ENCODE measurements at places on chromosomes 7 and 10.

- DNase-seq, result no peak
Observed at GRCh38 chr7:99021941-99022560, 121.9 kb downstream of the SMURF1 start.

- DNase-seq, result no peak
Observed at GRCh38 chr7:45400680-45401079, 173.5 kb upstream of the ADCY1 start.

- no peak for DNase-seq
Observed at GRCh38 chr10:124131172-124131571, 37.8 kb upstream of the CHST15 start.

DNA sequence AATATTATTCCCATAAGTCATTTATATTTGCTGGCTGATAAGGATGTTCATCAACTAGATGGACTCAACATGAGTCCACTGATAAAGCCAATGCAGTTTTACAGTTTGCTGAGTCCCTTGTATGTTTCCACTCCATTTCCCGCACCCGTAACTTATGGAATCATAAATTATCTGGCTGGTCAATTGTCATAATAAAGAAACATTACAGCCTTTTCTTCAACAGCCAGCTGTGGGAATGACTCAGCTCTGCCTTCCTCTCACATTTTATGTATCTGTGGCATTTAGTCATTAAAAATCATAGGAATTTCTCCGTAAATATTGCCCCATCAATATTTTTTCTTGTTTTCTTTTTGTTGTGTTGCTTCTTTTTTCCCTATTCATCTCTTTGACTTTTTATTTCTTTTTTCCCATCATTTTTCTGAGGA lies 22.3 kb upstream of the TMEM26 start:
- DNase-seq, result no peak

DNA sequence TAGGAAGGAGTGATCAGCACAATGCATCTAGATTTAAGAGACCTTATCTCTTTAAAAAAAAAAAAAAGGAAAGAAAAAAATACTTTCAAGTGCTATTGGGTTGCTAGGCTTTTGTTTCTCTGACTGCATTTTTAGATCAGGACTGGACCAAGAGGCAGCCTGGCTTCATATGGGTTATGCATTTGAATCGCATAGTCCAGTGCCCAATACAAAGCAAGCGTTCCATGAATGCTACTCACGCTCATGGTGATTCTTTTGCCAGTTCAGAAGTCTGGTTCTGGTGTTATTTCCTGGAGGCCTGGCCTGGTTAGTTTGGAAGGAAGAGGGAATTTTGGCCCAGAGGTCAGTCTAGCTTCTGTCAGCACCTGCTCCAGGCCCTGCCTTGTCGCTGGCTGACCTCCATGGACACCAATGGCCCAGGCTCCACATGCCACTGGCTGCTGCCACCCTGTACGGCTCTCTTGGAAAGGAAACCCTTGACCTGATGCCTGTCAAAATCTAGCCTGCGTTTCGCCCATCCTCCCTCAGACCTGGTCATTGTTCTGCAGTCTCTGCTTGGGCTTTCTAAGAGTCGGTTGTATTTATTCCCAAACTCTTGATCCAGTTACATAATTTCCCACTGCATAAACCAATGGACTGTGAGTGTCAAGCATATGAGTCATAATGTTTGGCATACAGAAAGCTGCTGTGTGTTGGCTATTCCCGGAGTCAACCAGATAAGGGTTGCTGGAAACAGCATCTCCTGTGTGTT lies 74.3 kb upstream of the MKX start:
- no peak for DNase-seq

GRCh38 chr7:101096957-101097347 lies 11.7 kb downstream of the TRIM56 start:
- DNase-seq, result no peak

GRCh38 chr7:74575083-74575784 lies 82.3 kb upstream of the GTF2I start:
- no peak for DNase-seq

- DNase-seq, result peak; percentile 24
Observed at GRCh38 chr10:100518761-100519241, 860 bp downstream of the SEC31B start.

- DNase-seq, result no peak
Observed at GRCh38 chr10:100882252-100882651, 30.5 kb upstream of the SLF2 start.

GRCh38 chr7:131188367-131189339 lies 139.0 kb upstream of the MKLN1 start:
- DNase-seq, result no peak

DNA sequence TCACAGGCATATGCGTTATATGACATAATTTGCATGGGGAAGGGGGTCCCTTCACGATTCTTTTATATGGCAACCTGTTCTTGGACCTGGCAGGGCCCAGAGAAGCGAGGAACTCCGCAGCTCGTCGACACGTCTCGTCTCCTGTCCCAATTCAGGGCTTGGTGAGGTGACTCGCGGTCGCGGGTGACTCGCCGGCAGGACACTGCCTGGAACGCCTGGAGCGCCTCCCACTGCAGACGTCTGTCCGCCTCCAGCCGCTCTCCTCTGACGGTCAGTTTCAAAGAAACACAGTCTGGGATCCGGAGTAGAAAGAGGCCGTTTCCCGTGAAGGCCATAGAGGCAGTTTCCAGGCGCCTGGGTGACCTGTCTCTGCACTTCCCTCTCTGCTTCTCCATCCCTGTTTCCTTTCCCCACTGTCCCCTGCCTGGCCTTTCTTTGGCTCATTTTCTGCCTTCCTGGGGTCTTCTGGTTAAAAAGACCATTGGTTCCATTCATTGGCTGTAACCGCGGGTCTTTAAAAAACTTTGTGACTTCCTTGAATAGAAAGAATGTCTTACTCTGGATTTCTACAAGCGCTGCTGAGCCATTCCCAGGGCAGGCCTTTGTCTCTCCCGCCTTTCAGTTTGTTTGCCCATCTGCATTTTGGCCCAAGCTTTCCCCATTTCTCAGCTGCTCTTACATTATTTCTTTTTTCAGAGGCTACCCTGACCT lies 1.2 kb downstream of the UPP1 start:
- no peak for DNase-seq

- DNase-seq, result no peak
Observed at GRCh38 chr10:43679509-43679908, 30.8 kb upstream of the ZNF32 start.

DNA sequence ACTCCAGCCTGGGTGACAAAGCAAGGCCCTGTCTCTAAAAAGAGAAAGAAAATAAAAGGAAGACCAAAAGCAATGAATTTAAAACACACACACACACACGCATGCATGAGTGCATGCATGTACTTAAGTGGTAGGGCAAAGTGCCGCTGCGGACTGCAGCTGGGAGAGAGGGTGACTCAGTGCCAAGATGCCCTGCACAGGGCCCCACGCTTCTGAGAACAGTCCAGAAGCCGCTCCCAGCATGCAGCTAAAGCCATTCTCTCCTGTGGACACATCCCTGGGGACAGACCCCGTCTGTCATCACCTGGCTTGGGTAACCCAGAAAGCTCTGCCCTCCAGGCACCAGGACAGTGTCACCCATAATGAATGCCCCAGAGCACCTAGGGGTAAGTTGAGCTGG lies 61.0 kb upstream of the MYL10 start:
- no peak for DNase-seq

DNA sequence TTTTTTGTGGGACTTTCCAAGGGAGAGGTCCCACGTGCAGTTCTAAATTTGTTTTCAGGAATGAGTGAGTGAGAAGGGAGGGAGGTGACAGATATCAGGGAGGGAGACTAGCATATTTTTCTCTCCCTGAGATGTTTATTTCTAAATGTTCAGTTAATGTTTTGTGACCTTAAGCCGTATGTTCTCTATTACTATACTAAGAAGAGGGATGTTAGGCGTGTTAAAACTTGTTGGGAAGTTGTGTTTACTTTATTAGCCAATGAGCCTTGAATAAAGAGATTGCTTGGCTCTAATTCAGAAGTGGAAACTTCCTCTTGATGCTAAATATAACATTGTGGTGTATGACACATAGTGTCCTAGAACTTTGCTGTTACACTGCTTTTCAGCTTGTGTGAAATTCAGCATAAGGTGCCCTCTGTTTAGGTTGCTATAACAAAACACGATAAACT lies 37.3 kb downstream of the DNAH11 start:
- DNase-seq, result no peak

DNA sequence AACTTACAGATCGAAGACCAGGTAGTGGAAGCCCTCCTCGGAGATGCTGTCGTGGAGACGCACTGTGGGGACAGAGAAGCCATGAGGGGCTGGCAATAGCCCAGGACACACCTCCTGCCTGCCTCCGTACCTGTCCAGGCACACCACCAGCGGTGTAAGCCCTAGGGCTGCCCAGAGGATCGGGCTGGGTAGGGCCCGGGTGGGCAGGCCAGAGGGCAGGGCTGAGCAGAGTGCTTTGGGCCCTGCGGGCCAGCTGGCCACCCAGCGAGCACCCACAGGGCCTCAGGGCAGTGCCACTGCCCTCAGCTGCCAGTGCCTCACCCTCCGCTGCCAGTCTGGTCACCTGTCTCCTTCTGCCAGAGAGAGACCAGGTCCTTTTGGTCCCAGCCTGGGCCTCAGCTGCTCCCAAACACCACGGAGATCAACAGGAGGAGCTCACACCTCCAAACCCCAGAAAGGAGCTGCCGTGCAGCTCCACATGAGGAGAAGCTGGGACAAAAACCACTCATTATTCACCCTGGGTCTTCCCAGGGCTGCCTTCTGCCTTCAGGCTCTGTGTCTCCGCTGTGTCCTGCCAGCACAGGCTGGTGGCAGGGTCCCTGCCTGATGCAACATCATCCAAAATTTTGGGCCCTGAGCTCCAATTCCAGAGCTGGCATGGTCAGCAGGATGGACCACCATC lies 58.2 kb downstream of the YKT6 start:
- DNase-seq, result no peak

- DNase-seq, result no peak
Observed at GRCh38 chr10:95572131-95572820, 11.1 kb upstream of the SORBS1 start.

- no peak for DNase-seq
Observed at GRCh38 chr7:144105211-144105610, 4.2 kb upstream of the OR2A2 start.

- DNase-seq, result no peak
Observed at GRCh38 chr7:135208102-135208793, 3.1 kb downstream of the WDR91 start.

DNA sequence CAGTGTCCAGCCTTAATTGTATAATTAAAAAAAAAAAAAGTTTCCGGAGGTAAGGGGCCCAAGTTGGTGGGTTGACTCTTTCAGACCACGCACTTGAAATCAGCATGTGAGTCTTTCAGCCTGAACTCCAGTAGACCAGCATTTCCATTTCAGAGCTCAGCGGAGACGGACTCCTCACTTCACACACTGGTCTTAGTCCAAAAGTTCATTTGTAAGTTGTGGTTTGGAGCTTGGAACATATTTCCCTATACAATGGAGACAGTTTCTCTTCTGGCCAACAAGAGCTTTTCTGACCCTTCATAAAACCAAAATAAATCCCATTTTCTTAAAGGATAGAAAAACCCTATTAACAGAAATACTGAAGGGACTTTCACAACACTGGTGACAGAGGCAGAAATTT lies 41.0 kb downstream of the ATXN7L1 start:
- DNase-seq, result no peak

- DNase-seq, result no peak
Observed at GRCh38 chr7:72453471-72453870, 41.3 kb upstream of the CALN1 start.

GRCh38 chr7:29793507-29793906 lies 12.8 kb upstream of the WIPF3 start:
- DNase-seq, result no peak

DNA sequence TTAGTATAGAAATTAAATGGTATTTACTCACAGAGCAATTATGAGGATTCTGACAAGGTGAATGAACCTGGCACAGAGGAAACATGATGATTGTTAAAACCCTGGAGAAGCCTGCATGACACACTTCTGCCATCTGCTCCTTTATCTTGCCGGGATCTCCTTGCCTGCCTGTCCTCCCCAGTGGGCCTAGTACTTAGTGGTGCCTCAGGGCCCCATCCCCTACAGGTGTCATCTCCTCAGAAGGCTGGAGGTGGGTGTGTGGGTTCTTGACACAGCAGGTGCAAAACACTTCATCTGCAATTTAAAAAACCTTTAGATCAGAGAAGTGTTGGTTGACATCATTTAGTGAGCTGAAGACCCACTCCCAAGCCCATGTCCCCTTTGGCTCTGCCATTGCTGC lies 261.2 kb downstream of the ADRA2A start:
- DNase-seq, result no peak

GRCh38 chr10:71436268-71437125 lies 39.8 kb downstream of the CDH23 start:
- no peak for DNase-seq

GRCh38 chr10:108411894-108412293 lies 1247.4 kb upstream of the SORCS1 start:
- DNase-seq, result no peak
